ENCODE measurements at places on chromosomes 2 and 18.

GRCh38 chr2:101140237-101140636, 10.9 kb downstream of the TBC1D8 start:
- no peak for DNase-seq

- no peak for DNase-seq
Measured at GRCh38 chr18:63869851-63870250, 17.7 kb upstream of the SERPINB2 start.

DNA sequence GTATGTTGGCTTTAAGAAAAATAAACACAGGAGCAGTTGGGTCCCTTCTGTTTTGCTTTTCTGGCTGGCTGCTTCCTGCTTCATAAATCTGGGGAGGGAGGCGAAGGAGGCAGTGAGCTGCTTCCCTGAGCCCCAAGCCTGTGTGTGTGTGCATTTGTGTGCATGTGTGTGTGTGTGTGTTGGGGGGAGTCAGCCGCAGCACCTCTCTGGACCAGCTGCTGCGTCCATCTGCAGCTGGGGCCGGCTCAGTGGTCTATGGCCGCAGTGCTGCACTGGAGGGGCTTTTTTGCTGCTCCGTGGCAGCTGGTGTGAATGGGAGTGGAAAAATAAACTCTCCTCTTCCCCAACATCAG, 192.3 kb downstream of the RNF144A start:
- DNase-seq: no peak

- DNase-seq: no peak
Measured at GRCh38 chr2:39923455-39923854, 144.4 kb upstream of the THUMPD2 start.

- no peak for DNase-seq
Measured at GRCh38 chr2:150619607-150620330, 132.3 kb upstream of the RND3 start.

DNA sequence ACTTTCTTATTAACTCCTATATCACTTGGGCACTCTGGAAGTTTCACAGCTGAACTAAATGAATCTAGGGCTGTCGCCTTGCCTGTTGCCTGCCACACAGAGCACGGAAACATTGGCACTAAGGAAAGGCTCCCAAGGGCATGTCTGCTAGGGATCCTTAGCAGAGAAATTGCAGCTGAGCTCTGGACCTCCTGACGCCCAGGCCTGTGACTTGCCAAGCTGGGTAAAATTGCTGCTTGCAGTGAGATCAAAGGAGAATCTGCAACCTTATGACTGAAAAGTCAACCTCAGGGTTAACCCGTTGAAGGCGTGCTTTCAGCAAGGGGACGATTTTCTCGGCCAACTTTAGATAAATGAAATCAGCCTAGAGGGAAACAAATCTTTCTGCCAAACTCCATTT, 189.8 kb downstream of the NCK2 start:
- no peak for DNase-seq

DNA sequence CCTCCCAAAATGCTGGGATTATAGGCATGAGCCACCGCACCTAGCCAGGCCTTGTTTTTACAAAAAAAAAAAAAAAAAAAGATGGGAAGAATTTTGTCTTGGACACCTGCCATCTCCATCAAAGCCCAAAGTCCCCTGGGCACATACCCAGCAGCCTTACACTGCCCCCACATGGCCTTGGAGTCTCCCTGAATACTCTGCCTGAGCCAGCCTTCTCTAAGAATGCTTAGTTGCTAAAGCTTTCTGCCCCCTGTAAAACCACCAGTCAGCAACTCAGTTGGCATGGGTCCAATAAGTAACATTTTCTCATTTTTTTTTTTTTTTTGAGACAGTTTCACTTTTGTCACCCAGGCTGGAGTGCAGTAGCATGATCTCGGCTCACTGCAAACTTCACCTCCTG, 40.6 kb downstream of the SPC25 start:
- no peak for DNase-seq

DNA sequence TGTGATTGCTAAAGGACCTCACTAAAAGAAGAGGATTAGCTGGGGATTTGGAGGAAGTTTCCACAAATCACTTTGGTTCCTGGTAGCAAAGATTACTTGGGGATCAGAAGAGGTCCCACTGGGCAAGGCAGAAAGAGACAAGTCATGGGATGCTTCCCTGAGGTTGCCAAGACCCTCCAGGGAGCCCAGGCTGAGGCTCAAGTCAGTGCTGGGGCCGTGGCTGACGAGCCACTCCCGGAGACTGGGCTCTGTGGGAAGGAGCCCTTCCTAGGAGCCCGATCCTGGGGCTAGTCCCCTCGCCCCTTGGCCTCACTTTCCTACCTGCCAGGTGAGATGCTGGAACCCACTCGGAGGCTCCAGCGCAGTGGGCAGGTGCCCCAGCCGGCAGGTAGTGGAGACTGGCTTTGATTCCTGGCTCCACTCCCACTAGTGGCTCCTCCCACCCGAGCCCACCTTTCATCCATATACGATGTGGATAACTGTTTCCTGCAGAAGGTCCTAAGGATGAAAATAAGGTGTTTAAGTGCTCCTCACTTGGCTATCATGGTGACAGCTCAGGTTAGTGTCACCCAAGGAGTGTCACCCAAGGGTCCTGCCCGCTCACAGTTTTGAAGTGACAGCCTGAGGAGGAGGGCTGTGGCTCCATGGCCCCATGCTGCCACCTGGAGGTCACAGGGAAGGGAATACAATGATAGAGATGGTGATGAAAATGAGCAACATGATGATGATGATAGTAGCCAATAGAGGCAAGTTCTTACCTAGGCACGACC, 100.5 kb downstream of the CAPN13 start:
- peak; percentile 46 for DNase-seq

DNA sequence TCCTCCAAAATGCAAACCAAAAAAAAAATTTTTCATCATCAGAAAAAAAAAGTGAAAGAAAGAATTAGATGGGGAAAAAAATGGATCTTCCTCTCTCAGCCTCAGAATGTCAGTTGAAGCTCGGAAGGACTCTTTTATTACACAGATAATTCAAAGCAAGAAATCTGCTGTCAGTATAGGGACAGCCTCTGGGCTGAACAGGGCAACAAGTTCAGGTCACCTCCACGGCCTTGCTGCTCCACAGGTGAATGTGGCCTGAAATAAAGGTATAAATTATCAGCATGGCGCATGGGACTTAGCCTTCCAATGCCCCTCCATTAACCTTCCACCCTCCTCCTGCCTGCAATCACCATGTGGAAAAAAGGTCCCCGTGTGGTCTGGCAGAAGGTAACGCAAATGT, 316.8 kb upstream of the POU3F3 start:
- no peak for DNase-seq

DNA sequence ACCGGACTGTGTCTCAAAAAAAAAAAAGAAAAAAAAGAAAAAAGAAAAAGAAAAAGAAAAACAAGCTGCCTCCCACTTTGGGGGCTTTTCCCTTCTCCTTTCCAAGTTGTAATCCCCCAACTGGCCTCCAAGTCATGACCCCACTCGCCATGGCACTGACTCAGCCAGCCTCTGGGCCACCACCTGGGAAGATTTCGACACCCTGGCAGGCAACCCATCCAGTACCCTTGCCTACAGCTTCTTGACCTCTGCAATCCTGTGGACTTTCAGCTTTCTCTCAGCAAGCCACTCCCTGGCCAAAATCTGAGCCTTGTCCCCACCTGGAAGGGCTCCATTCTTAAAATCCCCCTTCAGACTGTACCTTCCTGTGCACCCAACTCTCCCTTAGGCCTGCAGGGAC, 22.3 kb upstream of the FOSL2 start:
- no peak for DNase-seq

DNA sequence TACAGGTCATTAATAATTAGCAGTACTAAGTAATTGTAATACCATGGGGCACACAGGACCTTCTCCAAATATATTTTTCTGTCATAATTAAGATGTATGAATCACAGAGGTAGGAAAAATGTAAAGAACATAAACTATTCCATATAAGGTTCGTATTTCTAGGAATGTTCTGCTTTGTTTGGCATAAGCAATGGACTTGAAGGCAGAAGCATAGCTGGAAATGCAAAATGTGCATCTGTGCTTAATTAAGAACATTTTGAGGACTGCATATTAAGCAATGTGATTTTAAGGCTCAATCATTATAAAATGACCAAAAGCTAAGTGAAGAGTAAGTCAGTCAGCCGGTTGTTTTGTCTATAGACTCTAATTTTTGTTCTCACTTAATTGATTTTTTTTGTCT, 123.2 kb downstream of the RBM43 start:
- no peak for DNase-seq

DNA sequence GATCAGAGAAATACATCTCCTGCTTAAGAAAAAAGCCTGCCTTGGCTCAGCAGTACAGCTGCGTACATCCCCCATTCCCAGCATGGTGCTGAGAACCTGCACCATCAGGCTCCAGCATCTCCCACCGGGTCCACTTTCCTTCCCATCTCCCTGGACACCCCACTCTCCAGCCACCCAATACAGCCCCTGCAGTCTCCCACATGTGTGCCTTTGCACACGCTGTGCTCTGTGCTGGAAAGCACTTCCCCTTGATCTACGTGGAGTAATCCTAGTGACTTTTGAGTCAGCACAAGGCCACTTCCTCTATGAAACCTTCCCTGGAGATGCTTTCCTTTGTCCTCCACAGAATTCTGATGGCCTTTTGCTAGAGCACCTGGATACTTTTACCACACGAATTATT, 17.0 kb downstream of the STAT1 start:
- DNase-seq: no peak

DNA sequence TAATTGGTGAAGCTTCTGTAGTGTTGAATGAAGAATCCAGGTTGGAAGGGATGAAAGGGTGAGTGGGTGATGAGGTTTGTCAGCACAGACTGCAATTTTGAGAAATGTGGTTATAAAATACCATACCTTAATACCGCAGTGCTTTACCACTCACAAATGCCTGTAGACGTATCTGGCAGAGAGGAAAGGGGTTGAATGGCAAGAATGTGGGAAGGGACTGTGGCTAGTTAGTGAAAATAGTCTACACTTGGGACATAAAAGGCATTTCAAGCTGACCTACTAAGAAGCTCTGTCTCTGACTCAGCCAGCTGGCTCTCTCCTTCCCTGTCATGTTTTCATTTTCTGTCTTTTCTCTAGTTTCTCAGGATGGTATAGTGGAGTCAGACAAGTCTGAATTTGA, 25.1 kb downstream of the CDK15 start:
- no peak for DNase-seq

DNA sequence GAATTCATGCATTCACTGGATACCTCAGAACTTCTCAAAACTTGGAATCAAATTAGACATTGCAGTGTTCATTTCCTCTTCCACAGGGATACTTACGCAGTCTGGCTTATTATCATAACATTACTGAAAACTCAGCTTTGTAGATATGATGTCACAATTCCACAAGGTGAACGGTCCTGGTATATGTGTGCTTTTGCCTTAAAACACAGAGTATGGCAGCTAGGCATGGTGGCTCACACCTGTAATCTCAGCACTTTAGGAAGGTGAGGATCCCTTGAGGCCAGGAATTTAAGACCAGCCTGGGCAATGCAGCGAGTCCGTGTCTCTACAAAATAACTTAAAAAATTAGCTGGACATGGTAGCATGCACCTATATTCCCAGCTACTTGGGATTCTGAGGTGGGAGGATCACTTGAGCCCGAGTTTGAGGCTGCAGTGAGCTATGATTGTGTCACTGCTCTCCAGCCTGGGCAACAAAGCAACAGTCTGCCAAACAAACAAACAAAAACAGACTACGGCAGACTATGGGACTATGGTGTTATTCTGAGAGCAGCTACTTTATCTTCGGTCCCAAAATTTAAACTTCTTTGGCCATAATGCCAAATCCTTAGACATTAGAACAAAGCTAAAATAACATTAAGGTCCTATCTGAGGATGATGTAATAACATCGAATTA, 1191.9 kb upstream of the SLC39A10 start:
- no peak for DNase-seq

GRCh38 chr18:36454245-36454644, 156.7 kb downstream of the FHOD3 start:
- DNase-seq: no peak

DNA sequence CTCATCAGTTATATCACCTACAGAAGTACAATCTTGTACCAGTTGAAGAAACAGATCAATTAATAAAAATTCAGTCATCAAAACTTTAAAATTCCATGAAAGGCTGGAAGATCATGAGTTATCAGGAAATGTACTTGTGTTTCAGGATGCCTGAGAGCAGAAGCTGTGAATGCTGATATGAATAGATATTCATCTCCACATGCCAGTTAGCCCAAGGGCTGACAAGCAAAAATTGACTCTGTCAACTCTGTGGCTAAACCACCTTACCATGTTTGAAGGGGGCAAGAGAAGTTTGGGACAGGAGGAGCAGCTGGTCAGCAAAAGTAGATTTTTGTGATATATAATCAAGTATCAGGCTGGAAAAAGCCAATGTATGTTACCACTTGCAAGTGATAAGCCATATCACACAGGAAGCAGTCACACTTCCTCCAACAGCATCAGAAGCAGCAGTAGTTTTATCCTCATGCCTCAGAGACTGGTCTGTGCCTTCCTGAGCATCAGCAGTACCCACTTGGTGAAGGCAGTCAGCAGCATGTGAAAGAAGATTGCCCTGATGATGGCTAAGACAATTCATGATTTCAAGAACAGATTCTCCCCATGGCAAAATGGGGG, 328.2 kb upstream of the CNTNAP5 start:
- DNase-seq: no peak

- DNase-seq: no peak
Measured at GRCh38 chr2:150486539-150487484, 655 bp downstream of the RND3 start.

GRCh38 chr2:85156619-85157018, 23.4 kb downstream of the TCF7L1 start:
- no peak for DNase-seq

DNA sequence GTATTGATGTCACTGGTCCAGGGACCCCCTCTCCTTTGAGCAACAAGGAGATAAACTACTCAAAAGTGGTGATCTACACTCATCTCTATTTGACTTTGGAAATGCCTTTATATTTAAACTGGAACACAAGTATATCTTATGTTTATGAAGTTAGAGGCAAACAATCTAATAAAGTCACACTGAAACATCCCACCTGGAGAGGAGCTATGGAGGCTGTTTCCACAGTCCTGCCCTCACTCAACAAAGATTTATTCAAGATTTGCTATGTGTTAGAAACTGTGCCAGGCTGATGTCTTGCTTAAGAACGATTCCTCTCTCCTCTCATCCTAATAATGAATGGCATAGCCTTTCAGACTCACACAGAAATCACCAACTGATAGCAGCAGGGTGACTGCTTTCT, 140.8 kb downstream of the ALPK2 start:
- DNase-seq: no peak

GRCh38 chr2:222859786-222860612, 837 bp upstream of the ACSL3 start:
- no peak for DNase-seq

DNA sequence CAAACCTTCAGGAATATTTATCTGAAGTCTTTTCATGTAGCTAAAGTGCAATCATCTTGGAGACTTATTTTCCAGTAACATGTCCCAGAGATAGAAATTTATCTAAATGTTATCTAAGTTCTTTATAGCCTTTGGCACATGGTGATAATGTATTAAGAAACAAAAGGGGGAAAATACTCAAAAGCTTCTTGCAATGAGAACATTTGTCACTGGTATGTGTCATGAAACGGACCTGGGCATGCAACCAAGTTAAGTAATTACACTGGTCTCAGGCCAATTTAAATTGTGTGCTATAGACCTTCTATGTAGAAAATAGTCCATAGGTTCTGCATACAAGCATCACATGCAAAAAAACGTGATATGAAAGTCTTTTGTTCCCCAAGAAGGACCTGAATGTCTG, 136.2 kb downstream of the SLC8A1 start:
- DNase-seq: no peak

- no peak for DNase-seq
Measured at GRCh38 chr2:128549646-128550260, 231.1 kb upstream of the HS6ST1 start.
